ENCODE measurements at places on chromosomes 7 and 10.
A peak's percentile ranks its signal among the peaks of the same experiment; 100 is the strongest.

- peak; percentile 71 for DNase-seq
Measured at GRCh38 chr7:142459551-142459963, 201.7 kb upstream of the PRSS58 start.

GRCh38 chr7:49774459-49775064 is 1.1 kb downstream of the VWC2 start:
- DNase-seq: no peak

DNA sequence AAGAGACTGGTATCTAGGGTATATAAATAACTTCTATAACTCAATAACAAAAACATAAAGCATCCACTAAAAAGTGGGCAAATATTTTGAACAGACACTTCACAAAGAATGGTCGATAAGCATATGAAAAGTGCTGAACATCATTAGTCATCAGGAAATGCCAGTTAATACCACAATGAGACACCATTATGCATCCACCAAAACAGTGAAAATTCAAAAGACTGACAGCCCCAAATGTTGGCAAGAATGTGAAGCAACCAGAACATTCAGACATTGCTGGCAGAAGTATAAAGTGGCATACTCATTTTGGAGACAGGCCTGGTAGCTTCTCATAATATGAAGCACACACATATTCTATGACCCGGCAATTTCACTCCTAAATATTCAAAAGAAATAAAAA is 26.5 kb upstream of the GSAP start:
- DNase-seq: no peak

GRCh38 chr7:117086788-117087187 is 133.5 kb downstream of the ST7 start:
- peak; percentile 41 for DNase-seq

DNA sequence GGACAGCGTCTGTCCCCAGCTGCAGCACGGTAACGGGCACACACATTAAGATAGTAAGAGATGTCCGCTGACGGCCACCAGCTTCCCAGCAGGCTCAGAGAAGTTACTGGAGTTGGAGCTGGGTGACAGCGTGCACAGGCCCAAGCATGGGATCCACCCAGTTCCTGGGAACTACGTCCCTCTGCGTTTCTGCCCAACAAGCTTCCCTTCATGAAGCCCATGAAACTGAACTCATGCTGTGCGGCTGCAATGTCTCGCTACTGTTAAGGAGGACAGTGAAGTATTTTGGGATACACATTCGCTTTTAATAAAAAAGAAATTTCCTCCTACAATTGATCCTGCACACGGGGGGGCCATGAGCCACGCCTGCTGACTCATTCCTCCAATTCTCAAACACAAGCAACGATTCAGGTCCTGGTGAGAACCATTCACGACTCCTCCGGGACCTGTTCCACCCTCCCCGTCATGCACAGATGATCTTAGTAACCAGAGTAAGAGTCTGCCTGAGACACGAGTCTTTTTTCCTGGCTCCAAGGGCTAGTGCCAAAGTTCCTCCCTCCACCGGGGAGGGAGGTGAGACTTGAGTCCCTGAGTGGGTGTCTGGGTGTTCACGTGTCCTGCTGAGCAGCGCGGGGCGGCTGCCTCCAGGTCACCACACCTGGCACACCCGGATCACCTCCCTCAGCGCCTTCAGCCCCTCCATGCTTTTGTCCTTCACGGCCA is 2.6 kb downstream of the PSMG3 start:
- no peak for DNase-seq

DNA sequence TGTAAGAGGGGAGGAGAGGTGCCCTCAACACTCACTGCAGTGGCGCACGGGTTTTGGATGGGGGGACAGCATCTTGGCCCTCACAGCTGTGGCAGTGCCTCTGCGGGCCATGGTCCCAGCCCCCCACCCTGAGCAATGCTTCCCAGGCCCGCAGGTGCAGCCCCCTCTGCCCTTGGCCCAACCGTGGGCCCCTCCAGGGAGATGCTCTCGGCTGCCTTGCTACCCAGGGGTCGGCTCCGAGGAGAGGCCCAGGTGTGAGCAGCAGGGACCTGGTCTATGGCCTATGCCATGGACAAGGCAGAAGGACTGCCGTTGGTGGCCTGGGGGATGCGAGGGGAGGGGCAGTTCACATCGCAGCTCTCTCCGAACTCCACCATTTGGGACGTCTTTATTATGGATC is 159.2 kb downstream of the RNF216 start:
- DNase-seq: no peak

- no peak for DNase-seq
Measured at GRCh38 chr7:134329614-134330346, 13.1 kb upstream of the SLC35B4 start.

- DNase-seq: peak; percentile 47
Measured at GRCh38 chr10:119724593-119725516, 995 bp upstream of the INPP5F start.

GRCh38 chr10:25036381-25036780 is 20.0 kb downstream of the THNSL1 start:
- DNase-seq: no peak

GRCh38 chr10:35554461-35555056 is 50.6 kb upstream of the GJD4 start:
- DNase-seq: no peak

- DNase-seq: no peak
Measured at GRCh38 chr7:29135846-29136245, 10.5 kb downstream of the CPVL start.

- DNase-seq: no peak
Measured at GRCh38 chr10:108562105-108562504, 1361.2 kb downstream of the XPNPEP1 start.

DNA sequence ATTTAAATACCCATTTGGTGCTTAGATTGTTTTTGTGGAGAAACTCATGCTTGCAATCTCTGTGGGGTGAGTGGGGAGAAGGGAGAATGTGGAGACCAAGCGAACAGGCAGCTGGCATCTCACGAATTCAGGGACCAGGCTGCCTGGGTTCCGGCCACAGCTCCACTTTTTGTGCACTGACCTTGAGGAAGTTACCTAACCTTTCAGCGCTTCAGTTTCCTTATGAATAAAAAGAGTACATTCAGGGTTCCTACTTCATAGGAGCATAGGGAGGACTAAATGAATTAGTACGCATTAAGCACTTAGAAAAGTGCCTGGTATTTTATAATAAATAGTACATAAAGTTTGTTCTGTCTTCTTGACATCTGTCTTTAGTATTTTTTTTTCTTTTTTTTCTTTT is 72.5 kb downstream of the PRTFDC1 start:
- no peak for DNase-seq

GRCh38 chr10:4677296-4678021 is 148.5 kb upstream of the AKR1E2 start:
- DNase-seq: peak; percentile 33

DNA sequence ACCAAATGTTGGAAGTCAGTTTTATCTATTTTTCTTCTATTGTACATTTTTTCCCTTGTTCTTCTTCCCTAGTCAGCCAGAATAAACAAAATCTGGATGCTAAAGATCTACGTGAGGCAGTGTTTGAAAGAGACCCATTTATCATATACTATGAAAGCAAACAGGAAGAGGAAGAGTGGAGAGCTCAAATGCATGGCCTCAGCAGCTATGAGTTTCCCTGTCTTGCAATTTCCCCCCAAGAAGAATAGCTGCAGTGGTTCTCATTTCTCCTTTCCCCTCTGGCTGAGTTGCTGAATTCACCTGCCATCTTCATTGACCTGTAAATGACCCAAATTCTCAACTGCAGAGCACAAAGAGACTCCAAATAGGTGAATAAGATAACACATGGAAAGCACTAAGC is 347.1 kb upstream of the NRP1 start:
- DNase-seq: no peak

- DNase-seq: peak; percentile 81
Measured at GRCh38 chr7:80467069-80467468, 44.8 kb downstream of the GNAT3 start.

- DNase-seq: no peak
Measured at GRCh38 chr10:126337251-126337810, 50.9 kb downstream of the ADAM12 start.

All from erythroblast (primary cell).